ENCODE measurements at places on chromosomes 2 and 18.

DNA sequence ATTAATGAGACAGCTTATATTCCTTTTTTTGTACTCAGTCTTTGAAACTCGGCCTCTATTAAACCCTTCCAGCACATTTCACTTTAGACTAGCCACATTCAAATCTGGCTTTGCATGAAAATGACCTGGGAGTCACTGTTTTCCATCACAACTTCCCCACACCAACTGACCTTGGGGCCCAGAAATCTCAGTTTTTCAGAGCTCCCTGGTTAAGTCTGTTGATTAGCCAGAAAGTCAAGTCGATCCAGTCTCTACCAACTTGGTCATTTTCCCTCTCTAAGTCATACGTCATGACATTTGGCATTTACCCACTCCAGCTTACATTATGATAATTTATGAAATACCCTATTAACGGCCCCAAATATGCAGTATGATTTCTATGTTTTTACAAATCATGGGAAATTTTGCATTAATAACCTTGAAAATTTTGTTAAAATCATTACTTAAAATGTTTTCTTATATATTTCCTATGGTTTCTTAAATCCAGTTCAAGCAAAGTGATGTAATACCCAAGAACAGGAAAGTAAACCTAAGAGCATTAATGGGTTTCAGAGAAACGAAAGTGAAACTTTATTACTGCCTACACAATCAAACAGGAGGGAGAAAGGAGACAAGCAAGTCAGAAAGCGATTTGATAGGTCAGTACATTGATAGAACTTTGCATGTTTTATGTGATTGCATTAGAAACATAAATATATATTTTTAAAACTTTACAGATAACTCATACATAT is 77.1 kb downstream of the SPATS2L start:
- no peak for DNase-seq

GRCh38 chr2:10220045-10220901 is 82.4 kb upstream of the HPCAL1 start:
- DNase-seq, result no peak

GRCh38 chr2:128303095-128303791 is 15.4 kb downstream of the HS6ST1 start:
- no peak for DNase-seq

GRCh38 chr2:178072383-178073301 is at the start of gene PDE11A:
PDE11A (minus strand) TSS chr2:178072777; CDS start chr2:178072437, 340 bp downstream.
- peak; percentile 71 for DNase-seq

DNA sequence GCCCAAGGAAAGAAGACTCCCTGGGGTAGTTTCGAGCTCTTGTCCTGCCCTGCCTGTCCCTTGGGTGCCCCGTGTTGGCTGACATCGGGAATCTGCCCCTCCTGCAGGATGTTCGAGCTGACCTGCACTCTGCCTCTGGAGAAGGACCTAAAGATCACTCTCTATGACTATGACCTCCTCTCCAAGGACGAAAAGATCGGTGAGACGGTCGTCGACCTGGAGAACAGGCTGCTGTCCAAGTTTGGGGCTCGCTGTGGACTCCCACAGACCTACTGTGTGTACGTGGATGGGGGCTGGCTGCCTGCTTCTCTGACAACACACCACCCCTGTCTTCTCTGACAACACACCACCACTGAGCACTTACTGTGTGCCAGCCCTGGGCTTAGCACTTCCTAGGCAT is 210.8 kb downstream of the DYSF start:
- no peak for DNase-seq

DNA sequence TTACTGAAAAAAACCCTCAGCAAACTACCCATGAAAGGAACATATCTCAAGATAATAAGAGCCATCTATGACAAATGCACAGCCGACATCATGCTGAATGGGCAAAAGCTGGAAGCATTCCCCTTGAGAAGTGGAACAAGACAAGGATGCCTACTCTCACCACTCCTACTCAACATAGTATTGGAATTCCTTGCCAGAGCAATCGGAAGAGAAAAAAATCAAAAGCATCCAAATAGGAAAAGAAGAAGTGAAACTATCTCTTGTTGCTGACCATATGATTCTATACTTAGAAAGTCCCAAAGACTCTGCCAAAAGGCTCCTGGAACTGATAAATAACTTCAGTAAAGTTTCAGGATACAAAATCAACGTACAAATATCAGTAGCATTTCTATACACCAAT is 40.6 kb upstream of the MSTN start:
- no peak for DNase-seq

DNA sequence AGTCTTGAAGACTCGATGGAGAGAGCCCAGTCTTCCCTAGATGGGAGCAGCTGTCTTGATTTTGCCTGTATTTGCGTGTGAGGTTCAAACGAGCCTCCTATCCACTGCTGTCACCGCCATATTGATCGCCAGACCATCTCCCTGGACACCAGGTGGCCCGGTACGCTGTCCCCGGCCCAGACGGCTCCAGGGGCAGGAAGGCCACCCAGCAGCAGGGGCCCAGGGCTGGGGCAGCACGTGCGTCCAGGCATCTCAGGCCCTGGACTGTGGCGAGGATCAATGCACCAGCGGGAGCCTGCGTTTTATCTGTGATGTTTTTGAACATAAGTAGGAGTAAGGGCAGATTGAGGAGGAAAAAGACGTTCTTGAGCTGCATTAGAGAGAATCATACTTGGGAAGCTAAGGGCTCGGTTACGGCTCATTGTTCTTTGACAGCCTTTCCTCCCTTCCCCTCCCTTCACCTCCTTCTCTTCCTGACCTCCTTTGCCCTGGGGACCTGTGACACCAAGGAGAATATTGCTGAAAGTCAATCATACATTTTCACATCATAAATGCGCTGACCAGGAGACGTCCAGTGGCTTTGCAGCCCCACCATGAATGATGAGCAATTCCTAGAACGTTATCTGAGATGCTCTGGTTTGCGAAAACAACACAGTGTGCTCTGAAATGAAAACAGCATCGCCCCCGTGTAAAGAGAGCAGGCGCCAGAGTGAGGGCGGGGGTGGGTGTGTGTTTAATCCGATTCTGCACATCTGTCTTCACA is 711.2 kb upstream of the SALL3 start:
- no peak for DNase-seq

DNA sequence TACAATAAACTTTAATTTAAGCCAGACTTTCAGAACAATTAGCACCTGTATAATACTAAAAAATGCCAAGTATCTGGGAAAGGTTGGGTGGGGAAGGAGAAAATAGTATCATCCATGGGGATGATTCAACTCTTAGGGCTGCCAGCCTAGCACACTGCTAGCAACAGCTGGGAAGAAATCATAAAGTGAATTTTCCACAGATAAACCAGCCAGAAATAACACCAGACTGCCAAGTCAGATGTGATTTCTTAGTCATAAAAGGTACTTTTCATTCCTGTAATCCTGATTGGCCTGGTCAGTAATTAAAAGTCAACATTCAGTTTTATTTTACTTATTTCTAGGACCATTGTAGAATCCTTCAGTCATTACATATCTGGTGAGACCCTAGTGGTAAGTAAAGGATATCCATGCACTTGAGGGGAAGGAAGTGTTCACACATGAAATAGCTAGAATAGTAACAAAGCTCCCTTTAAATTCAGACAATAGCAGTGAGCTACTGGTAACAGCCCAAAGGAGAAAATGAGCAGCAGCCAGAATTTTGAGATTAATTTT is 59.4 kb downstream of the LIMS1 start:
- DNase-seq, result no peak

DNA sequence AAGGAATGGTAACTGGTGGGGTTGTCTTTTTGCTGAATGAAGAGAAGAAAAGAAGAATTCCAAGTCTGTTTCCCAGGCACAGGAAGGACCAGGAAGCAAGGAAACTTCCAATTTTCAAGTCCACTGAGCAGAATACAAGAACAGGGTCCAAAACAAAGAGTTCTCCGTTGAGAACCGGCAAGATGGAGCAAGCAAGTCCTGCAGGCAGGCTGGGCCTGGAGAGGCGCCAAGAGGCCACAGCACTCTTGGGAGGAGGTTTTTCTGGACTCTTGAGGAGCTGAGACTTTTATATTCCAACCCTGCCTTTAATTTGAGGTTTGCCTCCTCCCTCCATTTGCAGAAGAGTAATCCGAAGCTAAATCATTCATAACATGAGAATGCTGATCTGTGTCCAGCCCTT is 224.5 kb downstream of the IKZF2 start:
- no peak for DNase-seq

DNA sequence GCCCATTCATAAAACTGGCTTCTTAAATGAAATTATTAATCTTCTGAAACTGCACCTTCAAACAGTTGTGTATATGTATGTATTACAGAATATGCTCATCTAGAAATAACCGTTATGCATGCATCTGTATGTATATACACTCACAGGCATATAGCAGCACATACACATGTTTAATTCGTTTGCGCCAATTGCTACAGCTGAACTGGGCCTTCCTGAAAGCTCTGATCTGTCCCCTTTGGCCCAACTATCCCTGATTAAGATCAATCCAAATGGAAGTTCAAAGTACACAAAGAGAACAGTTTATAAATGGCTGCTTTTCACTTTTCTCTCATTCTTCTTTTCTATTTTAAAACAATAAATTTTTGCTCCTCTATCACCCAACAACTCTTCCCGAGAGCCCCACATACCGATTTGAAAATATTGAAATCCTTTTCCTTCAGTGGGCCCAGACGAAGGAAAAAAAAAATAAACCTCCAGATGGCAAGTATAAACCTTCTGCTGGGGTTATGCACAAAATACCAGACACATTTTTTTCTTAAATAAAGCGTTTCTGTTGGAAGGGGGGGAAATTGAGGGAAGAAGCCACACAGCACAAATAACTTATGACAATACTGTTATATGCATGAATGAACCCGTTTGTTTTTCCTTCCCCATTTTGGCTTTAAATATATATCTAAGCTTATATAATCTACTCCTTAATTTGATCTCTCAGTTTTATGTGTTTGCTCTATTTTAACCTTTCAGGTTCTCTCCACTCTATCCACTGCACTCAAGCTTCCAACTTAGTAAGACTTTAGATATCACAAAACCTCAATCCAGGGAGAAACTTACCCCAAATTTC is 267.3 kb downstream of the TCF4 start:
- DNase-seq, result no peak

DNA sequence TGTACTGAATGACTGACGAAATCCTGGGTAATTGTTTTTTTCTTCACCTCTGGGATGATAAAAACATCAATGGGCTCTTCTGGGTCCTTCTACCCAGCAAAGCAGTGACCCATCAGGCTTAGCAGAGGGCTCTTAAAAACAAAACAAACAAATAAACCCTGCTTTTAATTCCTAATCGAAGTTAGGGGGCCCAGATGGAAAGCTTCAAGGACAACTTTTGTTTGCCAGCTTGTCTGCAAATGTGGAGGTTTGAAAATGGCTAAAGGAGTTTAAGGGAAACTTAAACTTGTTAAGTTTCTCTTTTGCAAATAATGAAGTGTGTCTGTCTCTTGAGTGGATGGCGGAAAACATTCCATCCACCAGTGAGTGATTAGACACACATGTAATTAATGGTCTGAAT is 327.2 kb downstream of the SATB2 start:
- no peak for DNase-seq

DNA sequence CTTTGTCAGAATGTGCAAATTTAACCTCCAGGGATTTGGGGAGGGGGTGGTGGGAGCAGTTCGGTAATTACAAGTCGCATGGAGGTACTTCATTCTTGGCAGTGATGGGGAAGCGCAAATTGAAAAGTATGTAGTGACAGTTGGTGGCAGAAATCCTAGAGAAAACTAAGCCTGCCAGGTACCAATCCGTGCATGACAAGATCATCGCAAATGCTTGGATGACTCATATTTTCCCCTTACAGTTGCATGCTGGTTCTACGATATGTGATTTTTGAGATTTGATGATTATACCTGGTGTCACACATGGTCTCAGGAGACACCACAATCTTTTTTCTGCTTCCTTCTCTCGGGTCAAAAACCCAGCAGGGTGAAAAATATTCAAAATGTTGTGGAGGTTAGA is 479.7 kb upstream of the ID2 start:
- no peak for DNase-seq

DNA sequence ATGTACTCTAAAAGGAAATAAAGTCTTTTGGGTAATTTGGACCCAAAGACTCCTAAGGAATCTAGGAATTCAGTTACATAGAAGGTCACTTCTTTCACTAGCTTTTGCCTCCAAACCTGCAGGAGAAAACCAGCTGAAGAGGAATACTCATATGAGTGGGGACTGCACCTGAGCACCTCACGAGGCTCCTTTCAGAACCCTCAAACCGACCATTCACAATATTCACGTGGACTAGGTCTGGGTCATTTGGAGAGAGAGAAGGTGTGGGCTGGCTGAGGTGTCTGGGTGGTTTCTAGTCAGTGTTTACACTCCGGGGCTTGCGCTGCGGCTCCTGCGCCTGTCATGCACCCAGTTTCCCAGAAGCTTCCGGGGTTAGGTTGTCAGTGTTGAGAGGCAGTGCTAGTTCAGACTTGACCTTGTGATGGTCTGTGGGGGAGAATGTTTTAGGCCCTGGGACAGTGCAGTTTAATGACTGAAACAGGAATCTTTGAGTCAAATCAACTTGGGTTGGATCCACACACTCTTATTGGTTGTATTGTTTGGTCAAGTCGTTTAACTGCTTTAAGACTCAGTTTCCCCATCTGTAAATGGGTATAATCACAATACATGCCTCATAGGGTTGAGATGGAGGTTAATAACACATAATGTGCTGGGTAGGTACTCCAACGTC is 78.4 kb downstream of the LIMS1 start:
- peak; percentile 74 for DNase-seq

GRCh38 chr2:16851126-16851525 is 185.5 kb upstream of the CYRIA start:
- DNase-seq, result no peak

GRCh38 chr18:23377669-23378301 is 75.3 kb upstream of the RIOK3 start:
- DNase-seq, result no peak

DNA sequence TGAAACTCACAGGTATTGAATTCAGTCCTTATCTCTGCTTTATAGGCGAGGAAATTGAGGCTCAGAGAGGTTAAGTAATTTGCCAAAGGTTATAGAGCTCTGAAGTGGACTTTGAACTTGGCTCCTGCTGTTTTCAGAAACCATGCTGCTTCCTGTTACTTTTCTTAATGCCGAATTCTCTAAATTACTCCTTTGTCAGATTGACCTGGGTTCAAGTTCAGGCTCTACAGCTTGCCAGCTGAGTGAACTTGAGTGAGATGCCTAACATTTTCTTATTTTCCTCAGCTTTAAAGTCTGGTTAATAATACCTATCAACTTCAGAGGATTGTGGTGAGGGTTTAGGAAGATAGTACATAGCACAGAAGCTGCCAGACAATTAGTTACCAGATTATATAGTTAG is 3.4 kb downstream of the ASAP2 start:
- DNase-seq, result no peak

- DNase-seq, result no peak
These were observed 121.8 kb downstream of the NCK2 start for GRCh38 chr2:105866216-105867185.

DNA sequence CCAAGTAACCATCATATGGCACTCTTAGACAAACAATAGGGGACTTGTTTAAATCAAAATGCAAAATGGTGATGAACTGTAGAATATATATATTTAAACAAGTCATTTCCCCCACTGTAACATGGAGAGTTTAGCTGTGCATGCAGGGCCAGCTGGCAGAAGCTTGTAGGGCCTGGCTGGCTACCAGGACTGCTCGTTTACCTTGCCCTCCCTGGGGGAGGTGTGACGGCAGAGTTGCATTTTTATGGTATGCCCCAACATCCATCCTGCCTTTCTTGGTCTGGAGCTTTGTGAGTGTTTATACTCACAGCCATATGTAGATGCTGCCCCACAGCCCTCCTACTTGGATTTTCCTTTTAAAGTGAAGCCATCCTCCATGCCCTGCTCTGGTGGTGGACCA is 101.7 kb upstream of the ZFP36L2 start:
- no peak for DNase-seq

Measured in stimulated activated CD4-positive, alpha-beta T cell treated with anti-CD3 and anti-CD28 coated beads, Interleukin-1b, Interleukin-23, amount 100 ng/mL, for 48 hours (primary cell).